ENCODE measurements at places on chromosomes 16 and 17.

GRCh38 chr17:41812381-41813151 is at the start of gene FKBP10:
FKBP10 (plus strand) TSS chr17:41813004; CDS start chr17:41813035, 31 bp downstream.
- DNase-seq = peak; percentile 88

- no peak for DNase-seq
Measured at GRCh38 chr17:64269687-64270649, 6.9 kb upstream of the TEX2 start.

DNA sequence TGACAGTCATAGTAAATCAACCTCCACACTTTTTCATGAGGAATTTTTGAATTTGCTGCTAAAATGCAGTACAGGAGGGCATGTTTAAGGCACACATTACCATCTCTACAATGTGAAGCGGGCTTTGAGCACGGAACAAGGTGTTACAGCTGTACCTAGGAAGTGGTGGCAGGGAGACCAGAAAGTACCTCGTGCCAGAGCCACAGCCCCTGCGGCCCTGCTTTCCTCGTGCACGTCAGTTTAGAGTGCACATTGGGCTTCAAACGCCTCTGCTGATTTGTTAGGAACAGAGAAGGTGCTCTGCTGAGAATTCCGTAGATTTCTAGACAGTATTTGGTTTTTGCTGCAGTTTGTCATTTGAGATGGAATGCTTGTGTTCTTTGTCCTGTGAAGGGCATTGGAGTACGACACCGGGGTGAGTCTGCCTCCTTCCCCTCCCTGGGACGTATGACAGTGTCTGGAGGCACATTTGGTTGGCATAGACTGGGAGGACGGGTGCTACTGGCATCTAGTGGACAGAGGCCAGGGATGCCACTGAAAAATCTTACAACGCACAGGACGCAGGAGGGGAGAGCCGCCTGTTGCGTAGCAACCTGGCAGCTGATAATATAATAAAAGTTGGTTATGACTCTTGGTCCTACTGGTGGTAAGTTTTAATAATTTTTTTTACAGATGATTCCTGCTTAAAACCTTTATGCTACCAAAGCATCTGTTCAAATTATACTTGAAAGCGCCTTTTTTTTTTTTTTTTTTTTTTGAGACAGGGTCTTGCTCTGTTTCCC is 9.1 kb downstream of the FOXK2 start:
- peak; percentile 71 for DNase-seq

- no peak for DNase-seq
Measured at GRCh38 chr16:9060225-9060624, 31.2 kb upstream of the HAPSTR1 start.

- DNase-seq = no peak
Measured at GRCh38 chr16:1505073-1505844, 12.1 kb downstream of the TELO2 start.

DNA sequence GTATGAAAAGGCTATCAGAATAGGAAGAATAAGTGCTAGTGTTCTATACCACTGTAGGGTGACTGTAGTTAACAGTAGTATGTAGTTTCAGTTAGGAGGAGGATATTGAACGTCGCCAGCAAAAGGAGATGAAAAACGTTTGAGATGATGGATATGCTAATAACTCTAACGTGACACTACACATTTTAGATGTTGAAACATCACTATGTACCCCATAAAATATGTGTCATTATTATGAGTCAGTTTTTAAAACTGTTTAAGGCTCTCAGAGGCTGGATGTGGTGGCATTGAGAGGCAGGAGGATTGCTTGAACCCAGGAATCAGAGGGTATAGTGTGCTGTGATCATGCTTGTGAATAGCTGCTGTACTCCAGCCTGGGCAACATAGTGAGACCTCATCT is 31.8 kb downstream of the UBN1 start:
- peak; percentile 27 for DNase-seq

GRCh38 chr16:50696126-50696525 is 2.7 kb downstream of the NOD2 start:
- no peak for DNase-seq

DNA sequence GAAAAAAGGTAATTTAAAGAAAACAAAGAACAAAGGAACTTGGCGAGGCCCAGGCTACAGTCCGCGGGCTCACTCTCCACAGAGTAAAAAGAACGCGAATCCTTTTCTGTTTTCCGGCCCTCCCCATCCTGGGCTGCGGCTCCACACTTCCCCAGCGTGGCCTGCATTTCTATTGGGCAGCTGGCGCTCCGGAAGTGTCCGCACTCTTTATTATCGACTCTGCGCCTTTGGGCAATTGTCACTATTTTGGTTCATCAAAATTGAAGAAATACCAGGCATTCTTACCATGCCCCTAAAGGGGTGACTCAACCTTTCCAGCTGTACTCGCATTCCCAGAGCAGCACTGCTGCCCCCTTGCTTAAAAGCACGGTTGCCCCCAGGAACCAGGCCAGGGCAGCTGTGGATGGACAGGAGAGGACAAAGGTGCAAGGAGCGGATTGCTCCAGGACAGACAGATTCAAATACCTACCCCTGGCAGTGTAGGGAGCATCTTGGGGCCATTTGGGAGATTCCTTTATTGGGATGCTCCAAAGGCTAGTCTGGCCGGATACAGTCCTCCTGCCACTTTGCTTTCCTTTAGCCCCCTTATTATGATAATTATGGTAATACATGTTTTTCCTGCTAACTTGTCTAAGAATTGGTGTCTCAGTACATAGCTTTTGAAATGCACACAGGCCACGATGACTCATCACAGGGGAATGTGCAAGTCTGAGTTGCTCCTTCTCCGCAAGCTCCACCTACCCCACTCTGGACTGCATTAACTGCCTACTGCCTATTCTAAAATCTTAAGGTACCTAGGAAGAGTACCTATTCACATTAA is 985 bp upstream of the SLFN12 start:
- peak; percentile 95 for DNase-seq

GRCh38 chr17:80025140-80025539 is 10.5 kb downstream of the TBC1D16 start:
- DNase-seq = no peak

DNA sequence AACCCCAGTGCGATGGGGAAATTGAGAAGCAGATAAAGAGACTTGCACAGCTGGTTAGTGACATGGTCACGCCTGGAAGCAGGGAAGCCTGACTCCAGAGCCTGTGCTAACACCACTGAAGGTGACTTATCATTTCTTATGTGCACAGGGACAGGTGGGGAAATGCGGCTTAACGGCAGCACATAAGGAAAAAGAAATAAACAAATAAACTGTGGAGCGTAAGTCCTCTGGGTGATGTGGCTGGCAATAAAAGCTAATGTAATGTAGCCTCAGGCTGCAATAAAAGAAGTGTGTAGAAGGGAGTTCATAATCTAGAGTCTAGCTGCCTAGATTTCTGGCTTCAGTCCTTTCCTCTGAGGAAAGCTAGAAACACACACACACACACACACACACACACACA is 10.6 kb downstream of the CDH11 start:
- DNase-seq = no peak

DNA sequence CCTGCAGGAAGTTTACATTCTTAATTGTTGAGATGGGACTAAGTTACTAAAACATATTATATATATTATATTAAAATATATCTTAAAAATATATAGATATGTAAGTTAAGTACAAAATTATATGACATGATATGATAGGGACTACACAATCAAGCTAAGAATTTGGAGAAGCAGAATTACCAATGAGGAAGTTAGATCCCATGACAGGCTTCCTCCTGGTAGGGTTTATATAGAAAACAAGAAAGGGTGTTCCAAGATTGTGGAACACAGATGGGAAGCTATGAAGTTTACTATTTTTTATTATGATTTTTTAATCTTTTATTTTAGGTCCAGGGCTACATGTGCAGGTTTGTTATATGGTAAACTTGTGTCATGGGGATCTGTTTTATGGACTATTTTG is 260.8 kb upstream of the ZFHX3 start:
- DNase-seq = no peak

DNA sequence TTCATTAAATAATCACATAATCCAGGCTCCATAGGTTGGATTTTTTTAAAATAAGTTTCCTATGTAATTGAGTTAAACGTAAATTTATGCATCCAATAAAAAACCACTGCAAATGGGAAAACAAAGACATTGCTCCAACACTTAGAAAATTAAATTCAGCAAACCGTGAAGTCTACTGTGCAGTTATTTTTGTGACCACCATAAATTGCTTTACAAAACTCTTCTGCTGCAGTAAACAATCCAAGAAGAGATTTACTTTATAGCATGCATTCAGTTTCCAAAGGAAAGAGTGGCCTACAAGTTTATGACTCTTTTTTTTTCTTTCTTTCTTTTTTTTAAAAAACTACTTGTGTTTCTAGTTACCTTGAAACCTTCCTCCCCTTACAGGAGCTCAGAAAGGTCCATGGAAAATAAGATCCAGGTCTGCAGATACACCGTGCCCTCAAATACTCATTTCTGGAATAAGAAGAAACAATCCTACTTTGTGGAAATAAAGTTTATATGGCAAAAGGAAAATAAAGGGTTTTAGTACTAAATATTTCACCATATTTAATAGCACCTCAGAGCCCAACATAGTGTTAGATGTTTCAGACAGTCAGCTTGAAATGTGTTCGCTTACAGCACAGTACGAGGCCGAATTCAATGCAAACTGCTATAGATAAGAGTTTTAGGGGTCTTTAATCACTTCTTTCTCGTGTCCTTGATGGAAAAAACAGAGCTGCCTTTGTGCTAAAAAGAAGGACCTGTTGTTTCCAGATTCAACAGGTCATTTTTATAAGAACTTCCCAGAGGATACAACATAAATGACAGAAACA is 3.2 kb downstream of the HS3ST3A1 start:
- no peak for DNase-seq

DNA sequence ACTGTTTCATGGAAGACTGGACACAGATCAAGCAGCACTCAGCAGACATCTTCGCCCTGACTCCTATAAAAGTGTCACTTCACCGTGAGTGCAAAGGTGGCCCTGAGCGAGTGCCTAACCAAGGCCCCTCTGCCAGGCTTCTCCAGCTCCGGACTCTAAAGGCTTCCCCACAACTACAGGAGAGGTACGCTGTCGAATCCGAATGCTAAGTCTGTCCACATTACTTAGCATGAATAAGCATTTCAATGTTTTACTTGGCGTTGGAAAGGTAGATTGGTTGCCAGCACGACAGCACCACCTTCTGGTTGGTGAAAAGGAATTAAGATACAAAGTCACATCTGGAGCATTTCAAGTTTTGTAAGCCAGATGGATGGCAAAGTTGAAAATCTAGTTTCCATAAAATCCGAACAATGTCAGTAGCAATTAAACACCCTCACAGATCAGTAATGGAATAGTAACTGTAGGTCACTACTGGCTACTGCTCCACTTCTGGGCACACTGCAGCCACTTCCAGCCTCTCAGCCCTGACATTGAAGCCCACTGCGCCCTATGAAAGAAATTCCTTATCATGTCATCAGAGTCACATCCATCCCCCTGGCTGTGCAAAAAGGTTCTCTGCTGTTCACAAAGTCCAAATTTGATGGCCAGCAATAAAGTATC is 100.9 kb downstream of the PARN start:
- peak; percentile 84 for DNase-seq

GRCh38 chr17:13104576-13104975 is 86.7 kb upstream of the ELAC2 start:
- DNase-seq = no peak

DNA sequence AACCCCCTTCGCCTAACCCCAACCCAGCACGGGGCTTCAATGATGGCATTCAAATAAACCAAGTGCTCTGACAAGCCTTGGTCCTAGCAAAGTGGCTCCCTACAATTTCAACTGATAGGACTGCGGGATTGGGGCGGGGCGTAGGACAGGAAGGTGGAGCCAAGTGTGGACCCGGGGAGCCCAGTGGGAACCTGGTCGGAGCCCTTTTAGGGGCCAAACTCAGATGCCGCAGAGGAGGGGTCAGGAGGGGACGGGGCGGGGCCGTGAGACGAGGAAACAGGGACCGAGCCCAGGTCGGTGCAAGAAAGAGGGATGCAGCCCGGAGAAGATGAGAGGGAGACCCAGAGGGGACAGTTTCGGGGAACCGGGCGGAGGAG is 13.2 kb upstream of the CDIPT start:
- DNase-seq = no peak

DNA sequence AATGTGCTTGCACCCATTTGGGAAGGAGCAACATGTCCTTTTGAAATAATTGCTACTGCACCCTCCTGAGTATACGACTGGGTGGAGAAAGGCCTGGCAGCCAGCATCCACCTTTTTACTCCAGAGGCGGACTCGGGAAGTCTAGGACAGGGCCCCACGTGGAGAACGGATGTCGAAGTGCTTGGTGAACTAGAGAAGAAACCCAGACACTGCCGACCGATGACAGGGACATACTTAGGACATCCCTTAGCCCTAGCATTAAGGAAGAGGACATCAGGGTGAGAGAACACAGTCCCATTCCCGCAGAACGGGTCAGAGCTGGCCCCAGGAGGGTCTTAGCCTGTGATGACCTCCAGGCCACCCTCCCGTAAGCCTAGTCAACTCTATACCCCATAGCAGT is 3.8 kb downstream of the YBX2 start:
- no peak for DNase-seq

DNA sequence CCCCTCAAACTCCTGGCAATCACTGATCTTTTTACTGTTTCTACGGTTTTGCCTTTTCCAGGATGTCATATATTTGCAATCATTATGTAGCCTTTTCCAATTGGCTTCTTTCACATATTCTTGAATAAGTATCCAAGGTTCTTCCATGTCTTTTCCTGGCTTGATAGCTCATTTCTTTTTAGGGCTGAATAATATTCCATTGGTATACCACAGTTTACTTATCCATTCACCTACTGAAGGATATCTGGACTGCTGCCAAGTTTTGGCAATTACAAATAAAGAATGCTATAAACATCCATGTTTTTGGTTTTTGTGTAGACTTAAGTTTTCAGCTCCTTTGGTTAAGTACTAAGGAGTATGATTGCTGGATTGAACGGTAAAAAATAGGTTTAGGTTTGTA is 16.0 kb downstream of the GPATCH8 start:
- DNase-seq = no peak

DNA sequence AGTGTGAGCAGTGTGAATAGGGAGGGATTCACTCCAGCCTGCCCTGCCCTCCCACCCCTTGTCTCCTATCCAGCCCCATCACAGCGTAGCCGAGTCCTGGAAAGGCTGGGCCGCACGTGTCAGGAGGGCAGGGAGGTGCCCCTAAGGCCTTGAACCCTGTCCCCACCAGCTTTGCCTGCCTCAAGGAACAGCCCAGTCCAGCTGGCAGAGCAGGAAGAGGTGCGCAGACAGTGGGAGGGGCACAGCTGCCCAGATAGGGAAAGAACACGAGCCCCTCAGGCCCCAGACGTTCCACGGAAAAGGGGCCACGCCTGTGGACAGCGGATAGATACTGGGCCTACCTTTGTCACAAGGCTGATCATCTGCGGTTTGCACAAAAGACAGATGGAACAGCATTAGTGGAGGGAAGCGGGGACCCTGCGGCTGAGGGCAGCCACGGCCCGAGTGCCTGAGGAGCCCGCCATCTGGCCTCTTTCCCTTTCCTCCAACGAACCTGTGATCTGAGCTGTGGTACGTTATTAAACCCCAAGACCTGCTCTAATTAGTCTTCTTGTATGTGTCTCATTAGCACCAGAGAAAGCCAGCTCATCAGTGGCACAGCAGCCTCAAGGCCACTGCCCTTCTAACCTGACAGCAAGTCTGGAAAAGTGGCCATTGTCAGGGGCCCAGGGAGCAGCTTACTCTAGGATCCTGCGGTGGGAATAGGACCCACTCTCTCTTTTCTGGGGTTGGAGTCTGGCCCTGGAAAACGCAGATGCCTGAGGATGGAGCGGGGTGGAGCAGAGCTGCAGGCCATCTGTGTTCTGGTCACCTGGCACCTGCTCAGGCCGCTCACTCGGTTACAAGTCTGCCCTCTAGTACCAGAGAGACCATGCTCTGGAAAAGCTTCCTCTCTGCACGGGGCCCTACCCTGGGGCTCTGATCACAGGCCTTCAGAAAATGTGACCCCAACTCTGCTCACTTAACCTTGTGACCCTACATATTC is 16.3 kb downstream of the MPP3 start:
- no peak for DNase-seq

GRCh38 chr17:32909787-32910369 is 18.1 kb upstream of the TMEM98 start:
- peak; percentile 80 for DNase-seq

Data from RKO (cell line).